GM12864 (cell line): ENCODE measurements at places on chromosomes 5 and 9.

GRCh38 chr9:17800418-17800817 lies 221.6 kb downstream of the SH3GL2 start:
- no peak for DNase-seq

- no peak for DNase-seq
These were observed 188.2 kb downstream of the SLCO4C1 start for GRCh38 chr5:102107865-102108264.

DNA sequence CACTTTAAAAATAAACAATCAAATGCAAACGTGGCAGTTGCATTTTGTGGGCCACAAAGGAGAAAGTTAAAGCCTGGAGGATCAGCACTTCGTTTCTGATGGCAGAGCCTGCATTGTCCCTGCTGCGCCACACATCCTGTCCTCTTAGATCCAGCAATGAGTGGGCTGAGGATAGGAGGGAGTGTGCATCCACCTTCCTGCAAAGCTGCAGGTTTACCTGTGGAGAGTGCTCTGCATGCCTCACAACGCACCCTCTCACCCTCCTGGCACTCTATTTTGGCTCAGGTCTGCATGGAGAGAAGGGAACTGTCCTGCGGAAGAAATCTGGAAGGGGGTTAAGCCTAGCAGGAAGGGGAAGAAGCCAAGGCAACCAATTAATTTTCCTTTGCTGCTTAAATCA lies 212.2 kb upstream of the SLC24A2 start:
- no peak for DNase-seq

DNA sequence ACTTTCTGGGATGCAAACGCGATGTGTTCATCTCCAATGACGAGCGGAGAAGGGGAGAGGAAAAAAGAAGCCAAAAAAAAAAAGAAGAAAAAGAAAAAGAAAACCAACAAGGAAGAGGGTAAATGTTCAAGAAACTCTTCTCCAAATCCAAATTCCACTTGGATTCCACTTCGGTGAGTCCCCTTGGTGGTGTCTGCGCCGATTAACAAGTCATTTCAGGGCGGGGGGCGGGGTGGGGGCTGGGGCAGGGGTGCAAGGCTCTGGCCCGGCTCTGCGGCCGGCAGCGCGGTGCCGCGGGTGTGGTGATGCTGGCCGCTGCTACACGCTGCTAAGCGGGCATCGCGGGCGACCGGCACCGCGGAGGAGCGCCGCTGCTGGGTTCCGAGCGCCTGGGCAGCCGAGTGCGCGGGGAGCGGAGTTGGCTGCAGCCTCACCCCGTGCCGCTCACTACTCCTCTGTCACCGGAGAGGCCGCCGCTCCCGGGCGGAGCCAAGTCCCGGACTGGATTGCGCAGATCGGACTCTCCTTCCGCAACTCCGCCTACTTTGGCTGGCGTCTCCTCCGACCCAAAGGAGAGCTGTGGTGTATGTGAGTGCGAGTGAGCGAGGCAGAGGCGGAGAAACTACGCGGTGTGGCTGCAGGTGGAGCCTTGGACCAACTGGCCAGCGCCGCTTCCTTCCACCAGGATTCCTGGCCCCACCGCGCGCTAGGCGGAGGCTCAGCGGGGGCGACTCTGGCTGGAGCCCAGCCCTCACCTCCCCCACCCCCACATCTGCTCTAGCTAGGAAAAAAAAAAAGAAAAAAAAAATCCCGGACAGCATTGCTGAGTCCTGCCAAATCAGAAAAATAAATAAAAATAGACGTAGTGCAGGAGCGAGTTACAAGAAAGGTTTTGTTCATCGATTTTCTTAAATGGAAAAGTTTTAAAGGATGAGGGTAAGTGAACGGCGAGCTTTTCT lies at the start of gene SEMA6A:
TSS of gene SEMA6A (minus strand) at position 457 of the 959 bp plus-strand sequence. CDS start 69,879 bp downstream, outside the sequence.
- DNase-seq: peak; percentile 73

DNA sequence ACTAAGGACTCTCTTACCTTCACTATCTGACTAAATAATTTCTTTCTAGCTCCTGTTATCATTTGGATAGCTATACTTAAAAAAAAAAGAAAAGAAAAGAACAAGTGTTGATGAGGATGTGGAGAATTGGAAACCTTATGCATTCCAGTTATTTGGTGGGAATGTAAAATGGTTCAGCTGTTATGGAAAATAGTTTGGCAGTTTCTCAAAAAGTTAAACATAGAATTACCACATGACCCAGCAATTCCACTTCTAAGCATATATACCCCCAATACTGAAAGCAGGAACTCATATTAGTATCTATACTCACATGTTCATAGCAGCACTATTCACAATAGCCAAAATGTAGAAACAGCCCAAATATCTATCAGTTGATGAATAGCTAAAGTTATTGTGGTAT lies 61.1 kb downstream of the GNA14 start:
- no peak for DNase-seq

- no peak for DNase-seq
These were observed 16.1 kb downstream of the EQTN start for GRCh38 chr9:27280860-27281259.

DNA sequence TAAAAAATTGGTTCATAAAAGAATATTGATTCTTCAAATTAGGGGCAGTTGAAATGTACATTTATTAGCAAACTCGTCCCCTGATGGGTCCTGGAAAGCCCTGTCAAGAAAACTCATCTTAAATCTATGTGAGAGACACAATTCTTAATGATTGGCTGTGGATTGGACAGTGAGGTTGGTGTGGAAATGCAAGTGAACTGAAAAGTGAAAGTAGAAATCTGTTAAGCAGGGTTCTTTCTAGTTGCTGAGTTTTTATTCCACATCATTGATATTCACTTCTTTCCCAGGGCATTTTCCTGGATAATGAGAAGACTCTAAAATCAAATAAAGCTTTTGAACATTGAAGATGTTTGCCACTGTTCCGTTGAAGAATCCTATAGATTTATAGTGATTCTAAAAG lies 292.4 kb downstream of the MAST4 start:
- DNase-seq: no peak

- no peak for DNase-seq
These were observed 2.8 kb downstream of the FBN2 start for GRCh38 chr5:128535251-128535650.
